ENCODE measurements at places on chromosomes 5 and 9. TPM values are rescaled to one million over a fixed set of nuclear protein-coding genes. Genes with fewer than 3 reads are reported as not detected.

Gene GLRX
- 50.4 TPM for total RNA-seq

- no peak overlapping the region for H3K27ac ChIP-seq
- H3K27me3 ChIP-seq = peaks cover 5% of the 10 kb centered on the region
- no peak overlapping the region for H3K4me3 ChIP-seq
- no peaks in the 10 kb centered on the region for H3K36me3 ChIP-seq
- H3K4me1 ChIP-seq = no peaks in the 10 kb centered on the region
Measured at GRCh38 chr5:173718469-173718868, 102.0 kb upstream of the BOD1 start.

GRCh38 chr5:158340608-158341007, 481.7 kb upstream of the CLINT1 start:
- H3K4me3 ChIP-seq = no peak overlapping the region
- H3K36me3 ChIP-seq = no peaks in the 10 kb centered on the region
- no peaks in the 10 kb centered on the region for H3K27me3 ChIP-seq
- H3K27ac ChIP-seq = no peak overlapping the region
- DNase-seq = no peak

DNA sequence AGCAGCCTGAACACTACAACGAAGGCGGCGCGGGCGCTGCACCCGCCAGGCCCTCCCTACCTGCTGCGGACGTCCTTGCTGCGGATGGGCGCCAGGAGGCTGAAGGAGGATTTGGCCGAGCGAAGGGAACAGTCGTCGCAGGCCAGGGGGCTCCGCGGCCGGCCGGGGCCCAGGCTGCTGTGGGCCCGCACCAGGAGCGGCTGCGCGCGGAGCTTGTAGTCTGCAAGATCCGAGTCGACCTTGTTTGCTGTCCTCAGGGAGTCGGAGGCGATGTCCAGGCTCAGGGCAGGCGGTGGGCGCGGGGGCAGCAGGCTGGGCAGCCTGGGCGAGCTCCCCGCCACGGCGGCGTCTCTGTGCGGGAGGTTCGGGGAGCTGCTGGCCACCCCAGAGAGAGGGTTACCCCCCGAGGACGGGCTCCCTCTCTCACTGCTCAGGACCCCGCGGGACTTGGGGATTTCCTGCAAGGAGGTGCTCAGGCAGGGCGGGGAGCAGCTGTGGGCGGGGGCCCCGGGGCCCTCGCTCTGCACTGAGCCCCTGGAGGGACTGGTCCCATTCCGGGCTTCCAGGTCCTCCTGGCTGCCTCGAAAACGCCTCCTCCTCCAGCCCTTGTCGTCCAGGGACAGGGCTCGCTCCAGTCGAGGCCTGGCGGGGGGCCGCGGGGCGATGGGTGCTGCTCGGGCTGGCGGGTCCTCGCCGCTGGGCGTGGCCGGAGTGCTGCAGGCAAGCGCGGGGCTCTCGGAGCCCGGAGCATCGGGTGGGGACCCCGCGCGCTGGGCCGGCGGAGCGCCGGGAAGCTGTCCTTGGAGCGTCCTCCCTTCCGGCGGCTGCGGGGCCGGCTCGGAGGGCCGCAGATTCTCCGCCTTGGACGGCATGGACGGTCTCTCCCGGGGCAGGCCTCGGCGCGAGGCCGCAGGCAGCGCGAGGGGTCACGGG, 831 bp downstream of the INPP5E start:
- peaks cover 10% of the 10 kb centered on the region for H3K36me3 ChIP-seq
- no peaks in the 10 kb centered on the region for H3K27me3 ChIP-seq
- DNase-seq = peak; percentile 62

Gene BAAT
- not detected for total RNA-seq

DNA sequence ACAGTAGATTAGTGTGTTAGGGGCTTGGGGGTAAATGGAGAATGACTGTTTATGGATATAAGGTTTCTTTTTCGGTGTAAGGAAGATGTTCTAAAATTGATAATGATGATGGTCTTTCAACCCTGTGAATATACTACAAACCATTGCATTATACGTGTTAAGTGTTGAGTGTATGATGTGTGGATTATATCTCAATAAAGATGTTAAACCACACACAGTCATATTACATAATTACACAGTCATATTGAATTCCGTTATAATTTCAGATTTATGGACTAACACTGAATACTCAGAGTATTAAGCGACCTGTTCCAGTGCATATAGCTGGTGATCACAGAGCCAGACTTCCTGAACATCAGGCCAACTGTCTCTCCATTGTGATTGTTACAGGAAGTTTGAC, 68.1 kb downstream of the F2RL2 start:
- no peaks in the 10 kb centered on the region for H3K27me3 ChIP-seq
- H3K27ac ChIP-seq = no peak overlapping the region
- peaks cover 22% of the 10 kb centered on the region for H3K4me1 ChIP-seq
- DNase-seq = no peak

- H3K27me3 ChIP-seq = no peaks in the 10 kb centered on the region
- H3K4me3 ChIP-seq = no peak overlapping the region
- no peak for DNase-seq
- no peaks in the 10 kb centered on the region for H3K4me1 ChIP-seq
Measured at GRCh38 chr5:101393795-101394450, 490.8 kb upstream of the ST8SIA4 start.

Gene CYFIP2
- 490 TPM for total RNA-seq

DNA sequence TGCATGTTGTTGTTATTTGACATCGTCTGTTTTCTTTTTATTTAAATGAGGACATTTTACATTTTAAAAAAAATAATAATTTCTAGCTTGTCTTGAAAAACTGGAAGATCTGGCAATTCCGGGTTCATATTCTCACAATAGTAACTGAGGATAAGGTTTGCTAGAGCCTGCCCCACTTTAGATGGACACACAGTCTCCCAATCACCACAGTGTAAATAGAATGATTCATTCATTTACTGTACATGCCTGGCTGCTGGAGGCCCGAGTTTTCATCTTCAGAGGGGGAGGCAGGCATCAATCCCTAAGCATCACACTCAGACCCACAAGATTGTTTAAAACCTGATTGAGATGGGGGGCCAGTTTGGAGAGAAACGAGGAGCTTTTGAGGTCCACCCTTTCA, 2039.7 kb upstream of the WWC1 start:
- H3K4me3 ChIP-seq = no peak overlapping the region
- no peaks in the 10 kb centered on the region for H3K27me3 ChIP-seq
- H3K27ac ChIP-seq = no peak overlapping the region

DNA sequence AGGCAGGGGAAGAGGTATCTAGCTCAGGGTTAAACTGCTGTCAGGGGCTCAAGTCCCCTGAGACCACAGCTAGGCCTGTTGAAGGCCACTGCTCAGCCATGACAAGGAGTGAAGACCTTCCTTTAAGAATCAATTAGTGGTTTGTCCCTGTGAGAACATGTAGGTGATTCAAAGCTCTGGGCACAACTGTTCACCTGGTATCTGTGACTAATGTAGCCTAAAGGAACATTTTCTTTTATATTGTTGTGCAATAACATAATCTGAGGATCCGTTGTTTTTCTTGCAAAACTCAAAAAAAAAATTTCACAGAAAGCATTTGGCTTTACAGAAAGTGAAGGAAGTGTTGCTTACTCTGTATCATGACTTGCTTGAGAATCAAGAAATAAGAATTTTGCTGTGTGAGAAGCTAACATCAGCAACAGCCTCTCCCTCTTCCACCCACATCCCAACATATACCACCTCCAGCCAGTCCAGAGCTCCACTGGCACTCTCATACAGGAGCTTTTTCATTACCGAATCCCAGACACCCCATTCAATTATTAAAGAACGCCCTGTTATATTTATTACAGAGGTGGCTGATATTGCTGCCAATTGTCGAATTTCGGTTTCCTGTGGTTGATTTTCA, 807.0 kb downstream of the TLE4 start:
- H3K36me3 ChIP-seq = no peaks in the 10 kb centered on the region
- H3K4me3 ChIP-seq = no peak overlapping the region
- no peaks in the 10 kb centered on the region for H3K27me3 ChIP-seq
- no peaks in the 10 kb centered on the region for H3K4me1 ChIP-seq

DNA sequence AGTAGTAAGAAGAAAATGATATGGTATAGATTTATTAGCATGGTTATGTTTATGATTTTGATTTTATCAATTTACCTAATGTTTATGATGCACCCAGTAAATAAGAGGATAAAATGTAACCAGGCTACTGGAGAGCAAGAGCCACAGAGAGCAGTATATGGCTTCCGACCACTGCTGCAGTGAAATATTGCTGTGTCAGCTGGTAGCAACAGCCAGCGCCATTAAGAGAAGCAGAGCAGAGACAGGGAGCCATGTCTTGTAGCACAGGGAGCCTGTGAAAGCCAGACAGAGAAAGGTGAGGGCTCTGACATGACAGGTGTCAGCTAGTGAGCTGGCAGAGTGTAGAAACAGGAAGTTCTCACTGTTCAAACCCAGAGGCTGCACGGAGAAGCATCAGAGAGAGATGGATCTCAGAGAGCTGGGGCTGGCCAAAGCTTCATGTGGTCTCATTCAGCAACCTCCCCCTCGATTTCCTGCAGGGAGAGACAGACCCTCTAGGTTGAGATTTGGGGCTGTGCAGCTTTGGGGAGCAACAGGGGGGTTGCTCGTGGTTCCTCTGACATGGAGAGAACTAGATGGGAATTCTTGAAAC, 202.1 kb downstream of the MED10 start:
- no peak overlapping the region for H3K4me3 ChIP-seq
- H3K36me3 ChIP-seq = no peaks in the 10 kb centered on the region
- DNase-seq = no peak
- no peak overlapping the region for H3K27ac ChIP-seq
- peaks cover 5% of the 10 kb centered on the region for H3K27me3 ChIP-seq

DNA sequence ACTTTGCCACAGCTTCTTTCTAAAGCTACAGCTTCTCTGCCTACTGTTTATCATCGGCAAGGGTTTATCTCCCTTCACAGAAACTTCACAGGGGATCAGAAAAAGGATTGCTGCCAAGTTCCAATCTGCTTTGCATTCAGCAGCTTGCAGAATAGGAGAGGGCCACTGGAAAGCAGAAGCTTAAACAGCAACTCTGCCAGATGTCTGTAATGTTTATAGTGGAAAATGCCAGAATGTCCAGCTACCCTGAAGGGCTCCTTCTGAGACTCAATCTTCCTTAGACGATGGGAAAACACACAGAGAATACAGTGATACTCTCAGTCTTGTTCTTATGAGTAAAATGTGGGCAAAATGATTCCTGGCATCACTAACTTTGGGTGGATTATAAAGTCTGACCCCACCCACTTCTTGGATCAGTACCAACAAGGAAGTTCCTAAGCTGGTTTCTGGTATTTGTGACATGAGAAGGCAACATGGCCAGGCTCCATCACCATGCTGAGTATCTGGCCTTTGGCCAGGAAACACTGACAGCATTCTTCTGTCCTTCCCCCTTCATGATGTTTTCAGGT, 19.0 kb downstream of the STOM start:
- peaks cover 30% of the 10 kb centered on the region for H3K36me3 ChIP-seq
- H3K4me1 ChIP-seq = peaks cover 18% of the 10 kb centered on the region
- no peaks in the 10 kb centered on the region for H3K27me3 ChIP-seq
- H3K4me3 ChIP-seq = no peak overlapping the region
- no peak for DNase-seq
